Kidney (tissue), 22 donors: ENCODE measurements at places on chromosomes 1 and 21. TPM values are rescaled to one million over a fixed set of nuclear protein-coding genes. Genes with fewer than 3 reads are reported as not detected.

The CELA3A gene
- not detected for total RNA-seq

The TMEM240 gene
- total RNA-seq, result 1.9 TPM

The AMPD1 gene
- total RNA-seq, result 1.5 TPM

The MPL gene
- 0.25 TPM for total RNA-seq

The BLACAT1 gene
- total RNA-seq, result 4.3 TPM

The FCAMR gene
- total RNA-seq, result 1.8 TPM

The DISP1 gene
- total RNA-seq, result 17.5 TPM
